Left kidney (tissue), 8 donors: ENCODE measurements at places on chromosomes 7 and 10.

DNA sequence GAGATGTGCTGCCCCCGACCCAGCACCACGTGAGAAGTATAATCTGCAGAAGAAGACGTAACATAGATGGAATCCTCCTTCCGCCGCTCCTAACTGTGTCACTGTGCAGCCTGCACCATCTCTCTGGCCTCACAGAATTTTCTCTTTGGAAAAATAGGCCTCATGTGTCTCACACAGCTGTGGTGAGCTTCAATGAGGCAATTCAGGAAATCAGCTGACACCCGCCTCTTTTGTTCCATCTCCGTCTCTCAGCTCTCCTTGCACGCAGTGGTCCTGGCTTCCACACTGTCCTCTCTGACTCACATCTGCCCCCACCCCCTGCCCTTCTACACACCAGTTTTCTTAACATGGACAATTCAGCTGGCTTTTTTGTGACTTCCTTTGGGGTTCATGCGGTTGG is 7.2 kb downstream of the C10orf90 start:
- no peak for DNase-seq

GRCh38 chr10:3570855-3571266 is 214.1 kb downstream of the KLF6 start:
- DNase-seq: no peak

- DNase-seq: no peak
Observed at GRCh38 chr7:142948603-142949002, 9.3 kb downstream of the LLCFC1 start.

GRCh38 chr7:68800316-68800715 is 798.0 kb upstream of the AUTS2 start:
- DNase-seq: no peak

DNA sequence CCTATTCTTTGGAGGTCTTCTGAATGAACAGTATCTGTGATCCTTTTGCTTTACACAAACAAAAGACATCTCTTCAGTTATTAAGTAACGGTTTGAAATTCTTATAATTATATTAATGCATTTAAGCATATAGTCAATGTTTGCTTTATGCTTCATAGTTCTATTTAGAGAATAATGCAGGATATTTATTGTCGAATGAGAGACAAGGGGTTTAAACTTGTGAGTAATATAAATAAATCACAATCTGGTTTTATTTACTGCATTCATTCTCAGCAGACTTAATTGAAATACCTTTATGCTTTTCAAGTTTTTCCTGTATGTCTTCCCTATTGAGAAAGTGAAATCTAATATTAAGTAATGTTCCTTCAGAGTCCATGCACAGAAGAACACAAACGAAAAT is 149.5 kb upstream of the LRRN3 start:
- DNase-seq: no peak

DNA sequence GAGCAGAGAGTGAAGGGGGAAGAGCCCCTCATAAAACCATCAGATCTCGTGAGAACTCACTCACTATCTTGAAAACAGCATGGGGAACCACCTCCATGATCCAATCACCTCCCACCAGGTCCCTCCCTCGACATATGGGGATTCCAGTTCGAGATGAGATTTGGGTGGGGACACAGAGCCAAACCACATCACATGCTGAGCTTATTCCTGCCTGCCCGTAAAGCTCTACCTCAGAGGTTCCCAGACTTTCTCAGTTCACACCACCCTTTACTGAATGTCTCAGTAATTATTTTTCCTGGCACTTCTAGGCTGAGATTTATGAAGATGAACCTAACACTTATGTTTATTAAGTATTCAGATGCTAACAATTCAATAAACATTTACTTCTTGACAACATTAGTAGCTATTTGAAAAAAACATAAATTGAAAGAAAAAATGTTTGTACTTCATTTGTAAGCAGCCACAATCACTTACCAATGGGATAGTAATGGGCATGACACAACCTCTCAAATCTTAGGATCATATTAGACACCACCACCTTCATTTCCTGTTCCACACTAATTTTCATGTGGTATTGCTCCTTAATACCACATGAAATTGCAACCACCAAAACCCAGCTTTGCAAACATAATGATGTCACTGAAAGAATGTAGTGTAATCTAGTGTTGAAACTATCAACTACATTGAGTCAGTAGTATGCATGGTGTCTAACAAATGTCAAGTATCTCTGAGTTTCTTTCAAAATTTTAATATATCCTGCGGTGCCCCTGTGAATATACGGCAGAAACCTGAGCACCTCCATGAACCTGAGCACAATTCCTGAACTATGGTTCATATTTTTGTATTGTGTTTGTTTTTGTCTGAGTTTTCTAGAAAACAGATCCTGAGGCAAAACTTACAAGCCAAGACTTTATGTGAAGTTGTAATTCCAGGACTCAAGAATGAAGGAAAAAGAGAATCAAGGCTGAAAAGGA is 4.5 kb upstream of the DGKI start:
- no peak for DNase-seq

DNA sequence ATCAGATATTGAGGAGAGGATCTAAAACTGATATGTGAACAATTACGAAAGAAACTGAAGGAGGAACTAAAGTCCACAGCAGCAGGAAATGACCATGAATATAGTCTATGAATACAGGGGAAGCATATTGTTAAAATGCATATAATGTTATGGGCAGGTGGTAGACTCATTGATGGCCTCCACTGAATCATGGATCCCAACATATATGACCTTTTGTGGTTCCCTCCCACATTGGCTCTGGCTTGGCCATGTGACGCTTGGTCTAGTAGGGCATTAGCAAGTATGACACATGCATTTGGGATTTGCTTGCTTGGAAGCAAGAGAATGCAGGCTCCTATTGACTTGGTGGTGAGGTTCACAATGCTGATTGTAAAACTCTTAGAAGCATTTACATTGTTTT is 55.2 kb upstream of the RAB18 start:
- no peak for DNase-seq

DNA sequence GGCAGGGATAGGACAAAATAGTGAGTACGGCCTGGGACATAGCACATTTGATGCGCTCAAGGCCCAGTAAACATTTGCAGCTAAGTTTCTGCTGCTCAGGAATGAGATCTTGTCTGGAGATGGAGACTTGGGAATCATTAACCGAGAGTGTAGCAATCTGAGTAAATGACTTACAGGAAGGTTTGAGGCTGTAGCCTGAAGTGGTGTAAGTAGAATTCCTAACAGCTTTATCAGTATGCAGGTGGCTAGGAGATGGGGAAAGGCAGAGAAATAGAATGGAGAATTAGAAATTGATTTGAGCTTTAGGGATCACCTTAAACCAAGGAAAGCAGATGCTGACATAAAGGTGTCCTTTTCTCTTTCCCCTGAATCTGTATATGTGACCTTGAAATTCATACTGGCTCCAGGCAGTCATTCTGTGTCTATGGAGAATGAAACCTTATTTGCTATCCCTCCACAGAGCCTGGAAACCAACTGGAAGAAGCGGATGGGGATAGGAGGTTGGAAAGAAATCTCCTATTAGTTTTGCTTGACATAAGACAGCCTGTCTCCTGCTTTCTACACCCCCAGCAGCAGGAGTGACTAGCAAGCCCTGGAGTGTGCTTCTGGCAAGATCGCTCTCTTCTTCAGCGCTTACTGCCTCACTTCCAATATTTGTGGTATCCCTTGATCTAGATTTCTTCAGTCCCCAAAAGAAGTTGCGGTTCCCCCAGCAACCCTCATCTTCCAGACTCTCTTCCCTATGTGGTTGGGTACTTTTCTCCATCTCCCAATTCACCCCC is 6.4 kb upstream of the PON2 start:
- DNase-seq: peak; percentile 57

DNA sequence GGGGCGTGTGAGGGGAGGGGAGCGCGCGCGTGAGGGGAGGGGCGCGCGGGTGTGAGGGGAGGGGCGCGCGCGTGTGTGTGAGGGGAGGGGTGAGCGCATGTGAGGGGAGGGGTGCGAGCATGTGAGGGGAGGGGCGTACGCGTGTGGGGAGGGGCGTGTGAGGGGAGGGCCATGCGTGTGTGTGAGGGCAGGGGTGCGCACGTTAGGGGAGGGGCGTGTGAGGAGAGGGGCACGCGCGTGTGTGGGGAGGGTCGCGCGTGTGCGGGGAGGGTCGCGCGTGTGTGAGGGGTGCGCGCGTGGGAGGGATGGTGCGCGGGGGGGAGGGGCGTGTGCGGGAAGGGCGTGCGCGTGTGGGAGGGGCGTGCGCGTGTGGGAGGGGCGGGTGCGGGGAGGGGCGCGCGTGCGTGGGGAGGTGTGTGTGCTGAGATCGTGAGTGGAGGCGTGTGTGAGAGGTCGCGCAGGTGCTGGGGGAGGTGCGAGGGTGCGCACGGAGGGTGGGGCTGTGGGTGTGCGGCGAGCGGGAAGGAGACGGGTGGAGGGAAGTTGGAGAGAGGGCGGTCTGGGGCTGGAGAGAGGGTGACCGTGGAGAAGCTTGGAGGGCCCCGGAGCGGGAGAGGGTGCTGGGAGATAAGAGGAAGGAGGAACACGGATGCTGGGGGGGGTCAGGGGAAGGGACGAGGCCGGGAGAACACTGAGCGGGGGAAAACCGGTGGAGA is 19.7 kb downstream of the MXI1 start:
- no peak for DNase-seq

- no peak for DNase-seq
Observed at GRCh38 chr10:63396133-63396761, 69.5 kb downstream of the JMJD1C start.

GRCh38 chr10:5752301-5752871 is 60.8 kb downstream of the GDI2 start:
- no peak for DNase-seq

DNA sequence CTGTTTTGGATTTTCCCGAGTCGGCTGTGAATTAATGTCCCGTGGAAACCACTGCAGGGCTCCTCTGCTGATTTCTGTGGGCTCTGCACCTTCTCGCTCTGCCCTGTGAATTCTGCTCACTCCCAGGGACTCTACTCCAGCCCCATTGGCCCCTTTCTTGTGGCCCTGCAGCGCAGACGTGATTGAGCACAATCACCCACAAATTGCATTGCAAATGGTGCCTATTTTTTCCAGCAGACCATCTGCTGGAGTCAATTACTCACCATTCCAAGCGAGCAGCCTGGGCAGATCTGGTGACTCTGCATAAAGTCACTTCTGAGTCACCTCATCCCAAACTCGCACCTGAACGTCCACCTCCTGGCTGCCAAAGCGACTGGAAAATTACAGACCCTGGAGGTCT is 235.8 kb downstream of the PAXIP1 start:
- no peak for DNase-seq

DNA sequence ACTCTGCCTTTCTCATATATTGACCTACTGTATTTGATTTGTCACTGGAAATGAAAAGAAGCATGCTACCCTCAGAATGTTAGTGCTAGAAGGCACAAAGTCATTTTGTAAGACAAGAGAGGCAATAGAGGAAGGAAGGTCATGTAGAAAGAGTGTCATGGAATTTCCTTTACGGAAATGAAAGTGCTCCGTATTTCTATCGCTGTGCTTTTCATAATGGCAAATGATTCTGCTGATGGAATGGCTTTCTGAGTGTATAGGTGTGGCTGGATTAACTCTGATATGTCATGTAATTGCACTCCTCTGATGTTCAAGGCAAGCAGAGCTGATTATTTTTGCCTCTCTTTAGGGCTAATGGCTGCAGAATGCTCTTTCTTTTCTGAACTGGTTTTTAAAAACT is 15.5 kb upstream of the STEAP4 start:
- no peak for DNase-seq

DNA sequence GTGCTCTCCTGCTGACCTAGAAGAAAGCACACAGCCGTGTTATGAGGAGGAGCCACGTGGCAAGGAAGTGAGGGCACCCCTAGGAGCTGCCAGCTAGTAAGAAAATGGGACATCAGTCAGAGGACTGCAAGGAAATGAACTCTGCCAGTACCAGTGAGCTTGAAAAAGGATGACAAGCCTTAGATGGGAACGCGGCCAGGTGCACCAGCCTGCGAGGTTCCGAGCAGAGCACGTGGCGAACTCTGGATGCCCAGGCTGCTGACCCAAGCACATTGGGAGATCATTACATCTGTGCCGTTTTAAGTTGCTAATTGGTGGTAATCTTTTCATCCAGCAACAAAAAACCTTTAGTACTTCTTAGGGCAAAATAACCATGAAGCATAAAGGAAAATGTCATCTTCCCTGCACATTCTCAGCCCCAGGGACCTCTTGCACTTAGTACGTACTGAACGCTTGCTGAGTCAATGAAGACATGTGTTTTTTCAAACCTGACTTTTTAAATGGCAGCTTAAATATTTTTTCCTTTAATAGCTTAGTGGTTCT is 69.4 kb downstream of the AMZ1 start:
- no peak for DNase-seq

DNA sequence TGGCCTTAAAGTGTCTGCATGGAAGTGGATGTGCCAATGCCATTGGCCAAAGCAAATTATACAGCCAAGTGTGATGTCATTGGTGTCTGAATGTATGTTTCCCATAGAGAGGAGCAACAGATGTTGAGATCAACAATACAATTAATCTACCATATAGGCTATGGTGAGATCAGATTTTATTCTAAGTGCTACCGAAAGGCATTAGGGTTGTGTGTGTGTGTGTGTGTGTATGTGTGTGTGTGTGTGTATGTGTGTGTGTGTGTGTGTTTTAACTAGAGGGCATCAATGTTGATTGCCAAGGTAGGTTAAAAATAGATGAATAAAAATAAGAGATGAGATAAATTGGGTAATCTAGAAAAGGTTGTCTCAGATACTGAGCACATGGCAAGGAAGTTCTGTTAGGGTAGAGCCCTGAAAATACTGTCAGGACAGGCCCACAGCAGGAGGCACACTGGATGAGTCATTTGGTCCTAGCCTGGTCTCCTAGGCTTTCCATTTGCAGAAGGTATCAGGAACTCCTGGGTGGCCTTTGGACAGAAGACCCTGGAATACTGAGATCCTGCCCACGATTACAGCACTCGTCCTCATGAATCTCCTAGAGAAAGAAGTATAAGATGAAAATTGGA is 446.0 kb upstream of the PODXL start:
- no peak for DNase-seq

DNA sequence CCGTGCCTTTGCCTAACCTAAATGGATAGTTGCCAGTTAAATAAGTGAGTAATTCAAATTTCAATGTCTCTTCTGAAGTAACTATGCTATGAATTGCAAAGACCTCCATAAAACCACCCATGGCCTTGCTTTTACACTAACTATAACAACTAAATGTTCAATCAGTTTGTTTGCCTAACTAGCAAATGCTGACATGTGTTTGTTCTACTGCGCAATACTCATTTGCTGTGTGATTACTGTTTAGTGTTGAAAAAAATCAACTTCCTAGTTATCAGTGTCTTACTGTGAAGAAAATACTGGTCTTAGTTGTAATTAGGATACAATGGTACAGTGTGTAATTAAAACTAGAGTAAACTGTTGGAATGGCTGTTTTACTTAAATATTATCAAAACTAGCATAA is 47.3 kb upstream of the GATAD1 start:
- DNase-seq: no peak

DNA sequence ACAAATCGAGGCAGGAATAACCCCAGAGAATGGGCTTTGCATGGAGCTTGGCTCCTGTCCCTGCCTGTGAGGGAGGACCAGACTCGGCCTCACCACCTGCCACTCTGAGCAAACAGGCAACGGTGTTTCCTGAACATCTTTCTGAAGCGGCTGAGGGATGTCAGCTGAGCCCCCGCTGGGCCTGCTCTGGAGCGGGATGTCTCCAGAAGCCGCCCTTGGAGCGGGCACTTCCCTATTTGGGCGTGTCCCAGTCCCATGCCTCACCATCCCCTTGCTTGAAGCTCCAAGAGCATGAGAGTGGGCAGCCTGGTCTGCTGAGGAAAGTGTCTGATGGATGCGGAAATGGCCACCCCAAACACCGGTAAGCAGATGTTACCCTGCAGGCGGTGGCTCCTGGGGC is 10.2 kb downstream of the ALKBH4 start:
- no peak for DNase-seq

- no peak for DNase-seq
Observed at GRCh38 chr10:95443636-95444035, 117.5 kb downstream of the SORBS1 start.

GRCh38 chr10:22599048-22599561 is 115.3 kb downstream of the PIP4K2A start:
- DNase-seq: no peak
